ENCODE measurements at places on chromosomes 11 and 22.

- DNase-seq, result peak; percentile 86
Measured at GRCh38 chr11:61129639-61130523, 27.6 kb downstream of the CD5 start.

- no peak for DNase-seq
Measured at GRCh38 chr11:121644187-121644512, 191.4 kb upstream of the SORL1-AS1 start.

- no peak for DNase-seq
Measured at GRCh38 chr11:72743321-72744221, 8.6 kb downstream of the ARAP1 start.

- no peak for DNase-seq
Measured at GRCh38 chr11:76579056-76579751, 91.3 kb downstream of the LRRC32 start.

DNA sequence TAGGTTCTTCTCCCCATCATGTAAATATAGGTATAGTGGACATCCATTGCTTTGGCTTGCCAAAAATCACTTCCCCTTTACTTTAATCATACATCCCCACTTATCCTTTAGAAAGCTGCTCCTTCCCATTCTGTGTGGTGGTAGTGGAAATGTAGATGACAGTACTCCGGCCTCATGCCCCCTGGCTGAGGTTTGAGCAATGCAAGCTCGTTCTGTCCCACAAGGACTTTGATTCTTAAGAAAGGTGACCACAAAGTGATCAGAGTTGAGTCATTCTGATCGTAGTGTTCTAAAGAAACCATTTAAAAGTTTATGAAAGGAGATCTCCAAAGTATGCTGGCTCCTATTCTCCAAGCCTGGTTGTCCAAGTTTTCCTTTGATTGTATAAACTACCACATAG lies 10.9 kb downstream of the TUG1 start:
- no peak for DNase-seq

- DNase-seq, result no peak
Measured at GRCh38 chr11:116544721-116545120, 228.1 kb downstream of the BUD13 start.

- DNase-seq, result no peak
Measured at GRCh38 chr11:64026575-64027205, 9.0 kb upstream of the FLRT1 start.

DNA sequence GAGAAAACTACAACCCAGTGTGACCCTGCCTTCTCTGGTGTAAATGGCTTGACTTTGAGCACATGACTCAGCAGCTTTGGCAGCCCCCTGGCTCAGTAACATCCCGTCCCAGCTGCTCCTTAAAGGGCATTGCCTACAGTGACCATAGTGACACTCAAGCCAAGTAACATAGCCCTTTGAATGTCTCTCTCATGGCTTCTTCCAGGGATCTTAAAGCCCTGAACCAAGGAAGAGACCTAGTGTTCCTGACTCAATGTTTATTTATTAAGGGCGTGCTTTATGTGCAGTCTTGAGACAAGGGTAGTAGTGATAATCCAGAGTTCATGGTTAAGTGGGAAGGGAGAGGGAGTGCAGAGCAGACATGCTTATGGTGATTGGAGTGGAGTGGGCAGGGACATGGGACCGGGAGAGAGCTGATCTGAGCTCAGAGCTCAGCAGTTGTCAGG lies 125.7 kb downstream of the PARVA start:
- no peak for DNase-seq

DNA sequence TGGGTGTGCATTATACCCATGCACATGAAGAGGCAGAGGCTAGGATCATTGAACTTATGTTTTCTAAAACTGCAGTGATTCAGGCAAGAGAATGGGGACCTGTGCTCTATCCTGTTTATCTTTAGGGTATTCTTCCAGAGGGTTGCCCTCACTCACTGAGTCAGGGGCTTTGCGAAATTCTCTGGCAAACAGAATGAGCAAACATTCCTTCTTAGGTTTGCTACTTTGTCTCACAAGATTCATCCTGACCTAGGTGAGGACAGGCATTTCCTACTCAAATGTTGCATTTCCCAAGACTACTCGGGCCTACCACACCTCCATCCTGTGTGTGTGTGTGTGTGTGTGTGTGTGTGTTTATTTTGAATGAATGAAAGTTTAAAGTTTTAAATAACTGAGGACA lies 2.7 kb upstream of the EIF3M start:
- DNase-seq, result no peak

DNA sequence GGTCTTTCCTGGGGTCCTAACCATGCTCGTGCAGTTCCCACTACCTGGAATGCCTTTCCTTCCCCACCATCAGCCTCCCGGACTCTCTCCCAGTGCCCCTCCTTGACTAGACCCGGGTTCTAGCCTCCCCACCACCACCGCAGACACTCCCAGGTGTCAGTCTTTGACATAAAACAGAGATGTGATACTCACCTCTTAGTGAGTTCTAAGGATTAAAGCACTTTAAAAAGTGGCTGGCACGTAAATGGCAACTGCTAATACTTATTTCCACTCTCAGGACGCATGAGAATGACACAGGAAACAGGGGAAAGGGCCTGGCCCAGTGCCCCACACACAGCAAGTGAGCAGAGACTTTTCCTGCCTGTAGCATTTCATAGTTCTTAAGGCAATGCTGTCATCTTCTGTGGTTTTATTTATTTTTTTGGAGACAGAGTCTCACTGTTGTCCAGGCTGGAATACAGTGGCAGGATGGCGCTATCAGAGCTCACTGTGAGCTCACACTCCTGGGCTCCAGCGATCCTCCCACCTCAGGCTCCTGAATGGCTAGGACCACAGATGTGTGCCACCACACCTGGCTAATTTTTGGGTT lies 1.9 kb upstream of the SLC25A45 start:
- no peak for DNase-seq

DNA sequence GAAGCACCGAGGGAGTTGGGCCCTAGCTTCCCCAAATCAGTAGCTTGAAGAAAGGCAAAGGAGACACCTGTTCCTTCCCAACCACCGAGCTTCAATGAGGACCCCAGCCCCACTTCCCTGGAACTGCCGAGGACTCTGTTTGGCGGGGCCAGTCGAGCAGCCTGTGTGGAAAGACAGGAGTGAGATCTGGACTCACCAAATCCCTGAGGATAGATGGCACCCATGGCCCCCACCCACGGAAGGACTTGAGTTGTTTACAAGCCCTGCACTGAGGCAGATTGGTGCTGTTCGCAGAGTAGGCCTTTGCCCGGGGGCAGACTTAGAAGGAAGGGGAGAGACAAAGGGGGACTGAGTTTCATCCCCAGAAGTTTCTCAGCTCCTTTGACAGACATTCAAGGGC lies 64.6 kb downstream of the FEZ1 start:
- no peak for DNase-seq

- DNase-seq, result no peak
Measured at GRCh38 chr11:68610452-68611116, 73.8 kb upstream of the GAL start.

DNA sequence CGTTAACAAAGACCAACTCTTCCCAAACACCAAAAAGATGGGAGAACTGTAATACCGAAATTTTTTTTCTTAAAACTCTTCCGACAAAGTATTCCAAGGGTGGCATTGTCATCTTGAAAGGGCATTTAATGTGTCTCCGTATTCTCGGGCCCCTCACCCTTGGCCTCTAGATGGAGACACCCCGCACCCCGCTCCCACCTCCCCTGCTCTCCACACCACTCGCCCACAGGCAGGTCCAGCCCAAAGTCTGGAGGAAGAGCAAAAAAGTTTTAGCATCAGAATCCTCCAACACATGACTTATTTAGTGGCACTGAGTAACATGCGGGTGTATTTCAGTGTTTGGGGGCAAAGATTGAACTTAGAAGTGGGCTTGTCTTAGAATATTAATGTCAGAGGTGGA lies 20.7 kb downstream of the SPATA19 start:
- DNase-seq, result no peak

DNA sequence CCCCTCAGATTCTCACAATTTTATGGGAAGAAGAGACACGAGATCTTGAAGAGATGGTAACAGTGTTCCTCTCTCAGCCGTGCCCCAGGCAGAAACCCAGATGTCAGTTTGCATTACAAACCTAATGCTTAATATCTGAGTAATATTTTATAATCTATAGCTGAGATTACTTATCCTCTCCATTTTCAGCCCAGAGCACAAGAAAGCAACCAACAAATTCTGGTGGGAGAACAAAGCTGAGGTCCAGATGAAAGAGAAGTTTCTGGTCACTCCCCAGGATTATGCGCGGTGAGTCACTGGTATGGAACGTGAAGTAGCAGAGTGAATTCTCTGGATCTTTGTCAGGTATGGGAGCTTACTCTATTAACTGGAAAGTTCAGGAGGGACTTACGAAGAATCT lies 884 bp downstream of the CENATAC start:
- no peak for DNase-seq

GRCh38 chr11:60609632-60610031 lies 89.8 kb upstream of the MS4A8 start:
- DNase-seq, result no peak

DNA sequence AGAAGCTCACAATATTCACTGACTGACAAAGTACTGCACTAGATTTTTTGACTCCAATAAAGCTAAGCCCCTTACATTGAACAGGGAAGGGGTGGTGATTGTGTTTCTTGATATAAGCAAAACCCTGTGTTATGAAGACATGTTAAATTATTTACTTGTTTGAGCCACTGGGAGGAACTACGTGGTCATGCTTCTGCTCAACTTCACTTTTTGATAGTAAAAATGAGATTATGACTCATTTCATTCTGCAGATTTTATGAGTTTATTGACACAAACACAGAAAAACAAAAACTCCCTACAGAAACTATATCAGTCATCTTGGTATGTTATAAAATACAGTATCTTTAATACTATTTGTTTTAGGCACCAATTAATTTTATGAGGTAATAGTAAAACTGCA lies 124.7 kb downstream of the CADM1 start:
- DNase-seq, result no peak

Data from stimulated activated CD4-positive, alpha-beta T cell treated with anti-CD3 and anti-CD28 coated beads, Interleukin-12 subunit alpha, Interleukin-12 subunit beta, amount 100 ng/mL, for 48 hours (primary cell).